ENCODE measurements at places on chromosomes 11 and 22.

GRCh38 chr22:35950262-35950661, 78.4 kb downstream of the RBFOX2 start:
- no peak for DNase-seq

DNA sequence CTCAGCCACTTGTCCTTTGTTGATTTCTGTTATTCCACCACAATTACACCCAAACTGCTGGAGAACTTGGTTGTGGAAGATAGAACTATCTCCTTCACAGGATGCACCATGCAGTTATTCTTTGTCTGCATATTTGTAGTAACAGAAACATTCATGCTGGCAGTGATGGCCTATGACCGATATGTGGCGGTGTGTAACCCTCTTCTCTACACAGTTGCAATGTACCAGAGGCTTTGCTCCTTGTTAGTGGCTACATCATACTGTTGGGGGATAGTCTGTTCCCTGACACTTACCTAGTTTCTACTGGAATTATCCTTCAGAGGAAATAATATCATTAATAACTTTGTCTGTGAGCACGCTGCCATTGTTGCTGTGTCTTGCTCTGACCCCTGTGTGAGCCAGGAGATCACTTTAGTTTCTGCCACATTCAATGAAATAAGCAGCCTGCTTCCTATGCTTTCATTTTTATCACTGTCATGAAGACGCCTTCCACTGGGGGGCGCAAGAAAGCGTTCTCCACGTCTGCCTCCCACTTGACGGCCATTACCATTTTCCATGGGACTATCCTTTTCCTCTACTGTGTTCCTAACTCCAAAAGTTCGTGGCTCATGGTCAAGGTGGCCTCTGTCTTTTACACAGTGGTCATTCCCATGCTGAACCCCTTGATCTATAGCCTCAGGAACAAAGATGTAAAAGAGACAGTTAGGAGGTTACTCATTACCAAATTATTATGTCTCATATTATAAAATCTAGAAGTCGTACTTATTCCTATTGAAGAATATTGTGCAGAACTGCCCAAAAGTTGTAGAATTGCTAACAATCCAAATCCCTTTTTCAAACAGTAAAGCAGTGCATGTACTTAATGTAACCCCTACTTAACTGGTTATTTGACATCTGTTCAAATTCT, 53.2 kb downstream of the OR4C6 start:
- no peak for DNase-seq

DNA sequence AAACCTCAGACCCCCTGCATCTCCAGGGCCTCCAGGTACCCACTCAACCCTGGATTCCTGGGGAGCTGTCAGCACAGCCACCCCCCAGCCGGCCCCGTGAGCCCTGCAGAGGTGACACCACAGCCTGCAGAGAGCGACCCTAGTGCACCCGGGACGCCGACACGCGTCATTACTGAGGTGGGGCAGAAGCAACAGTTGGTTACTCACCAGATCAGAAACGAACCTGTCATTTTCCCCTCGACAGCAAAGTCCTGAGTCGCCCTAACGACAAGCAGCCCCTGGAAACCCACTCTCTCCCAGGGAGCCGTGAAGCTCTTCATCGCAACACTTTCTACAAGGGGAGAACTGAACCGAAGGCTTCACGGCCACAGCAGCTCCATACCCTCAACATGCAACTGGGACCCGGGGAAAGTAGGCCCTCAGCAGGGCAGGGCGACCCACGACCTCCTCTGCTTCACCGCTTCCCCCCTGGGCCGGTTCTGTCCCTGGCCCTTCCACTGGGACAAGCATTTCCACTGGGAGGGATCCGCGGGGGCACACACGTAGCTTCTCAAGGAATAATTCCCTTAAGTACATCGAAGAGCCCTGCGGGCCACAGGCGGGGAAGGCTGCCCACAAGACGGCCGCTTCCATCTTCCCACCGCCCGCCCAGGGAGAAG, 1.6 kb downstream of the BRD1 start:
- DNase-seq, result no peak

- DNase-seq, result no peak
Measured at GRCh38 chr22:29359469-29359868, 28.9 kb downstream of the AP1B1 start.

DNA sequence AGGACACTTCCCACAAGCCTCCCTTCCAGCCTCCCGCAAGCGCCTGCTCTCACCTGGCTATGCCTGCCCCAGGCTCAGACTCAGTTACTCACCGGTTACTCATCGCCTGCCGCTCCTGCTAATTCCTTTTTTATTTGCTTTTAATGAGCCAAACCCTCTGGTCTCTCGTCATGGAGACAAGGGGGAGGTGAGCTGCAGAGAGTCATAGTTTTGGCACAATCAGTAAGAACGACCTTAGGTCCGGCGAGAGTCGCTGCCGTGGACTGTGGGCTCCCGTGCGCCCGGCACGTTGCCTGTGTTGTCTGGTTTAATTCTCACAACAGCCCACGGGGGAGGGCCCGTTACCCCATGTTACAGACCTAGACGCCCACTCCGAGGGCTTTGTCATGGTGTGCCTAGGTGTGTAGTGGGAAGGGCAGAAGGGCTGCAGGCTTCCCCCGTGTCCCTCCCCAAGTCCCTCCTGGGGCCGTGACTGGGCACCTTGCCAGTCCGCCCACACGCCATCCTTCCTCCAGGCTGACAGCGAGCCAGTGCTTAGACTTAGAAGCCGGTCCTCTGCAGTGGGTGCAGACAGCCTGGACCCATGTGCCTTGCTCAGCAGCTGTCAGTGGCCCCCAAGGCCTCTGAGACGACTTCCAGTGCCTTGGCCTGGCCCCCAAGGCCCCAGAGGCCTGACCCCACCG, 42.2 kb downstream of the WNT7B start:
- no peak for DNase-seq

- no peak for DNase-seq
Measured at GRCh38 chr22:29479417-29480261, at the start of gene NEFH. NEFH (plus strand) TSS chr22:29480218; CDS start chr22:29480263, 45 bp downstream.

GRCh38 chr22:29002603-29003002, 59.0 kb downstream of the C22orf31 start:
- no peak for DNase-seq

GRCh38 chr11:111173221-111173620, 72.3 kb upstream of the POU2AF2 start:
- no peak for DNase-seq

DNA sequence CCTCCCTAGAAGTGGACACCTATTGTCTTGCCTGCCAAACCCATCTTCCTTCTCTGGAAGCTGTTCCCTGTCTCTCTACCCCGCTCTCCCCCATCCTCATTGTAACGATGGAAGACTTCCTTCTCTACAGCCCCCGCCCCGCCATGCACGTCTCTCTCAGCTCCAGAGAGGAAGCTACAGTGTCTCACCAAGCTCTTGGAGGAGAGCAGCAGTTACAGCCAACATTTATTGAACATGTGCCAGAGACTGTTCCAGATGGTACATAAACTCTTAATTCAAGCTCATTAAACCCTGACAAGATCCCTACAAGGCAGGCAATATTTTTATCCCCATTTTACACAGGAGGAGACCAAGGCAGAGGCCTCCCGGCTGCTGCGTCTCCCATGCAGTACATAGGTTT, 15.1 kb downstream of the MCHR1 start:
- no peak for DNase-seq

- DNase-seq, result no peak
Measured at GRCh38 chr11:9150926-9151325, 59.5 kb upstream of the SCUBE2 start.

- DNase-seq, result no peak
Measured at GRCh38 chr22:38964989-38965388, 7.6 kb downstream of the APOBEC3A start.
